ENCODE measurements at places on chromosomes 1 and 21.

DNA sequence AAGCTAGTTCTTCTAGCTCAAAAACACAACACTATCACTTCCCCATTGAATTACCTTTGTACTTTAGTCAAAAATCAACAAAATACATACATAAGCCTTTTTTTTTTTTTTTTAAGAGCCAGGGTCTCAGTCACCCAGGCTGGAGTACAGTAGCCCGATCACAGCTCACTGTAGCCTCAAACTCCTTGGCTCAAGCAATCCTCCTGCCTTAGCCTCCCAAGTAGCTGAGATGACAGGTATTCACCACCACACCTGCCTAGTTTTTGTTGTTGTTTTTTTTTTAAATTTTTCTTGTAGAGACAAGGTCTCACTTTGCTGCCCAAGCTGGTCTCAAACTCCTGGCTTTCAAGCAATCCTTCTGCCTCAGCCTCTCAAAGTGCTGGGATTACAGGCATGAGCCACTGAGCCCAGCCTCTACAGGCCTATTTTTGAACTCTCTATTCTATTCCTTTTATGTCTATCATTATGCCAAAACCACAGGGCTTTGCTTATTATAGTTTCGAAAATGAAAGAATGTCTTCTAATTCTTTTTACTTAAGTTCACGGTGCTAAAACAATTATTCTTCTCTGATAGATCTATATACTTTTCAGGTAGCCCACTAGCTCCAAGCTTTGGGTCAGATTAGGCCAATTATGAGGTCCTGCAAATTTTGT is 29.6 kb downstream of the GPBP1L1 start:
- no peak for DNase-seq

DNA sequence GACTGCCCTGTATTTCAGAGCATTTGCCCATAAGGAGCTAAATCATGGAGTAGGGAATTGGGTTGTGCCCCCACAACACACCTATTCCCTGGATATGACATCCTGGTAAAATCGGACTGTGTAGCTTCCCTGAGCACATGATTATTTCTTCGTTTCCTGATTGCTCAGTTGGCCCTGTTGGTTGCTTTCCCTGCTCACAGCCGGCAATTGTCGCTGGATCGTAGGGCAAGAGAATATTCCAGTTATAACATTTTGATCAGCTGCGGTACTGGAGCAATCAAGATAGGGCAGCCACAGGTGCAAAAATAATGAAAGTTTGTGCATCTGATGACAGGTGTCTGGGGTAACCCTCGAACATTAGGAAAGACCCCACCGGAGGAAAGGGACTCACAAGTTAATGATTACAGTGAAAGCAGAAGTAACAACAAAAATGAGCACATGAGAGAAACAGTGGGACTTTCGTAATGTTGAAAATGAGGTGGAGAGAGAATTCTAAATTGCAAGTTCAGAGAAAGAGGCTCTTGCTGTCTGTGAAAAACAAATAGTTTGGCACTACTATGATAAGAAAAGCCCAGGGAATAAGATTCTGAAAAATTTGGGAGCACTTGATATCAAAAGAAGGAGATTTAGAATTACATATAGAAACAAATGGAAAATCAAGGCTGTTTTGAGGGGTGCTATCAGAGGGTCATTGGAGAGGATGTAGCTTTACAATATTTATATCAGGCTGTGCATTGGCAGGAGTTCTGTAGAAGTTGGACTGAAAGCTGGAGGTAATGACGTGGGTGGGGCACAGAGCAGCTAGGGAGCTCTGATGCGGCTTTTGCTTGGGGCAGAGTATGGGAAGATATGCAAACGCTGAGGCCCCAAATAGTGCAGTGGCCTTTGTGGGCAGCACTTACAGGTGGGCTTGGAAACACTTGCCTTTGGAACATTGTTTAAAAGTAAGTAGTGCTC is at the start of gene MAB21L3:
TSS of gene MAB21L3 (plus strand) at position 833 of the 957 bp plus-strand sequence. CDS start 1,217 bp downstream, outside the sequence.
- no peak for DNase-seq

- peak; percentile 66 for DNase-seq
Measured at GRCh38 chr1:58815686-58816071, 31.8 kb upstream of the JUN start.

GRCh38 chr1:115067161-115067859 is 22.0 kb downstream of the TSPAN2 start:
- no peak for DNase-seq

DNA sequence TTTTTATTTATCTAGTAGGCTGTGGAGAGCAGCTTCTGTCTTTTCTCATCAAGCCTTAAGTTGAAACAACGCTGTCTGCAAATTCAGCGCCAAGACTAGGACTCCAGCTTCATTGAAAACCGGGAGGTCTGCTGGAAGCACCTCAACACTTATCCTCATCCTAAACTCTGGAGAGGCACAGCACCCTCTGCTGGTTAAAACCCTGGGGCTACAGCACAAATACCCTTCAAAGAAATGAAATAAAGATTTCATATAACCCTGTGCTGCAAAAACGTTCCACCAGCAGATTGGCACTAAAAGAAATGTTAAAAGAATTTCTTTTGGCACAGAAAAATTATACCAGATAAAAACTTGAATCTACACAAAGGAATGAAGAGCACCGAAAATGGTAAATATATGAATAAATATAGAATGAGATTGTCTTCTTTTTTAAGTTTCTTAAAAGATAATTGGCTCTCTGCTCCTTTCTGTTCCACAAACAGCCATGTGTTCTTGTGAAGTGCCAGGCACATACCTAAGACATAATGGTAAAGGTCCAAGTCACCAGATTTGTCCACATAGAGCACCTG is 227.7 kb upstream of the SAMSN1 start:
- DNase-seq: peak; percentile 6

- no peak for DNase-seq
Measured at GRCh38 chr1:43321331-43321891, 16.2 kb upstream of the MPL start.

- DNase-seq: peak; percentile 80
Measured at GRCh38 chr21:44405948-44406872, 49.1 kb upstream of the LRRC3 start.

GRCh38 chr1:107689733-107690132 is 275.2 kb downstream of the VAV3 start:
- no peak for DNase-seq

DNA sequence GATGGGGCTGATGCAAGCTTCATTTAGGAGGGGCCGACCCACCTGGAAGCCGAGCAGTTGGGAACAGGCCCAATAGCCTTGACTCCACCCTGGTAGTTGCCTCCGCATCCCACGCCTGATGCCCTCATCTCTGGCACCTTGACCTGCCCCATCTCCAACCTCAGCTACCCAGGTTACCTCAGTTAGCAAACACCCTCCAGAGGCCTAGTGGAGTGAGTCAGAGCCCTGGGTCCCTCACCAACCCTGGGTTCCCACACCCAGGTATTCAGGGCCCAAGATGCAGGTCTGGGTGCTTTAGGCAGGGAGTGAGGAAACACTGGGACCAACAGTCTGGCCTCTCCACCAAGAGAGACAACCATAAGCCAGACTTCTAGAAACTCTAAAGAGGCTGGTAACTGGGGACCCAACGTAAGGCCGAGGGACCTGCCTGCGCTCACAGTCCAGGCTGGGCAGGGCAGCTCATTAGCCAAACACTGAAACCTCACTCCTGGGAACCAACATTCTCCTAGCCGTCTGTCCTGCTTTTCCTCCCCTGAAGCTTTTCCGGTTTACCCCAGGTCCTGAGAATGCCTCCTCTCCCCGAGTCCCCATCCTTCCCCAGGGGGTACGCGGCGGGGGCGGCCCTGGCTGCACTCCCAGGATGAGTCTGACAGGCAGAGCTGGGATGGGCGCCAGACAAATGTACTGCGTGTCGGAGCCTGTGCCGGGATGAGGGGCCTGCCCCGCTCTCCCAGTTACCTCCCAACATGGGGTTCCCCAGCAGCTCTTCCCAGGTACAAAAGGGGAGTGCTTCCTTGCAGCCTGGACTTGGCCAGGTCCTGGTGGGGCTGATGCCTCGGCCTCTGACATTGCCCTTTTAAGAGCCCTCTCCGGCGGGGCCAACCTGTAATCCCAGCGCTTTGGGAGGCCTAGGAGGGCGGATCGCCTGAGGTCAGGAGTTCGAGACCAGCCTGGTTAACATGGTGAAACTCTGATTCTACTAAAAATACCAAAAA is 8.9 kb upstream of the CELSR2 start:
- DNase-seq: no peak

DNA sequence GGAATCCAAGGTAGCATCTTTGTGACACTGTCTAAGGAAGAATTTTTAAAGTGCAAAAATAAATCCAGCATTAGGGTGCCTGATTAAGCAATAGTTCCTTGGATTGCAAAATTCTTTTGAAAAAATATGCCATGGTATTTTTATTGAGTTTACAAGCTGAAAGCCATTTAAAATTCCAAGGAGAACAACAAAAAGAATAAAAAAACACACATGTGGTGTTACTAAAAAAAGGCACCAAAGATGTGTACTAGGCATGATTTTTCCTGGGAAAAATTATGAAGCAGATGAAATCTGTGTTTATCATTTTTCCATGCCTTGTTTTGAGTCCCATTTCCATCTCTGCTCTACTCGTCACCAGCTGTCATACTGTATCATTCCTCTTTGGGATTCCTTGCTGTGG is 157.0 kb upstream of the ZNHIT6 start:
- peak; percentile 14 for DNase-seq

- DNase-seq: no peak
Measured at GRCh38 chr1:151681923-151682322, 34.7 kb downstream of the CELF3 start.
